ENCODE measurements at places on chromosomes 6 and 20. TPM values are rescaled to one million over a fixed set of nuclear protein-coding genes. Genes with fewer than 3 reads are reported as not detected.
A peak's percentile ranks its signal among the peaks of the same experiment; 100 is the strongest.

DNA sequence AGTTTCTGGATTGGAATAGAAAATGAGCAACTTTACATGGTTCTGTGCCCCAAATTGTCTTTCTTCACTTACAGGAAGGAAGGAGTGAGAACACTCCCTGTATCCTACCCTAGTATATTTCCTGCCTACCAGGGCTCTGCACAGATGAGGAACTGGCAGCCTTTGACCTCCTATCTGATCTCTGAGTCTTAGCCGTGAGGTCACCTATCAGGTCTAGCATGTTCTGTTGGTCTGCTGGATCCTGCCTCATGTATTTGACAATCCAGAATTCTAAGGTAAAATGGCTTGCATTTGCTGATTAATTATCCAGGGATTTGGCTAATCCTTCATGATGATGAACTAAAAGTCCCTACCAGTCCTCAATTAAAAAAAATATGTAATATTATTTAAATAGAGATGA is 35.0 kb upstream of the TRAM2 start:
- no peak for DNase-seq

TEAD3 gene
- total RNA-seq, result 5.8 TPM

CST2 gene
- total RNA-seq, result not detected

DNA sequence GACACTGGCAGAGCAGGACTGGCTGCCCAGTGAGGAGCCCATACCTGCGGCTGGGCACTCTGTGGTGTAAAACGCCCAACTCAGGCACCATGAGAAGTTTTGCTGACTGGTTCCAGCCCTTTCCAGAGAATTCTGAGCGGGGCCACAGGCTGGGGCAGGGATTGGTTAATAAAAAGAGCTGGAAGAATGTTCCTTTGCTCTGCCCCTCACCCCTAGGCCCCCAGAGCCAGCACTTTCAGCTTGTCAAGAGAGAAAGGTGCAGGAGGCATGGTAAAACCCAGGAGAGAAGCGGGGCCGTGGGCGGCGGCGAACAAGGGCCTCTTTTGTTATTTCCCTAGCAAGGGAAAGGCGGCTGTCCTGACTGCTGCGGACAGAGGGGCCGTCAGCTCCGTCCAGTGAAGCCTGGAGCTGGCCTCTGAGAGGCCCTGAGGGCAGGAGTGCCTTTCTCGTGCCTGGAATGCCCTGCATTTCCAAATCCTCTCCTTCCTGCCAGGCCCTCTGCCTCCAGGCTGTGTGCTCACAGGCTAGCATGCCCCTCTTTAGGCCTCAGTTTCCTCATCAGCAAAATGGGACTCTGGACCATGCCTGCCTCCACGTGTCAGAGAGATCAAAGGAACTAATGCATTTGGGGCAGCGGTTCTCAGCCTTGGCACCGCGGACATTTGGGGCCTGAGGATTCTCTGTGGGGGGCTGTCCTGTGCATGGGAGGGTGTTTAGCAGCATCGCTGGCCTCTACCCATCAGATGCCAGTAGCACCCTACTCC is 12.9 kb downstream of the SLC13A3 start:
- no peak for DNase-seq

DNA sequence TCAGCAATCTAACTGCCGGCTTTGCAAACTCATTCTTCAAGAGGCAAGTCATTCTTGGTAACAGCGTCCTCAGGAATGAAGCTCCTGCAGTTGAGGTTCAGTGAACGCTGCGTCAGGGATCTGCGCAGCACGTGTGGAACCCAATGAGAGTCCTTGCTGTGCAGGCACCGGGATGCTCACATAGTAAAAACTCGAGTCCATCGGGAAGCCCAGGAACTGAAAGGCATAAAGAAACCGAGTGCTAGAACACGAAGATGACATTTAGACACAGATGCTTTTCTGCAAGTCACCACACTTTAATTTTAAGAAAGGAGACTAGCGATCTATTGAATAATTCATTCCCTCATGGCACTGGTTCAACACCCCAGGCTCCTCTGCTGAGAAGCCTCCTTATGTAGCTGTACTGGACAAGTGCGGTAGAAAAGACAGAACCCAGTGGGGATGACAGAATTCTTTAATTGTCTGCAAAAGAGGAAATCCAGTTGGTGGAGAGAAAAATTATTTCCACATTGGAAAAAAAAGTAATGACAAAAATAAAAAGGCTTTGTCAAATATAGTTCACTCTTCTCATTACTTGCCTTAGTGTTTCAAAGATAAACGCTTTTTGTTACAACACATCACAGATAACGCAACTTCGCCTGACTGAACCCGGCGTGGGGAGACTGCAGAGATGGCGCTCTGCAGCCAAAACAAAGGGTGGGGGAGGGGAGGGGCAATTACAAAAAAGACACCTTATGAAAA is 1.9 kb upstream of the AFDN start:
- no peak for DNase-seq

NR2E1 gene
- not detected for total RNA-seq

DNA sequence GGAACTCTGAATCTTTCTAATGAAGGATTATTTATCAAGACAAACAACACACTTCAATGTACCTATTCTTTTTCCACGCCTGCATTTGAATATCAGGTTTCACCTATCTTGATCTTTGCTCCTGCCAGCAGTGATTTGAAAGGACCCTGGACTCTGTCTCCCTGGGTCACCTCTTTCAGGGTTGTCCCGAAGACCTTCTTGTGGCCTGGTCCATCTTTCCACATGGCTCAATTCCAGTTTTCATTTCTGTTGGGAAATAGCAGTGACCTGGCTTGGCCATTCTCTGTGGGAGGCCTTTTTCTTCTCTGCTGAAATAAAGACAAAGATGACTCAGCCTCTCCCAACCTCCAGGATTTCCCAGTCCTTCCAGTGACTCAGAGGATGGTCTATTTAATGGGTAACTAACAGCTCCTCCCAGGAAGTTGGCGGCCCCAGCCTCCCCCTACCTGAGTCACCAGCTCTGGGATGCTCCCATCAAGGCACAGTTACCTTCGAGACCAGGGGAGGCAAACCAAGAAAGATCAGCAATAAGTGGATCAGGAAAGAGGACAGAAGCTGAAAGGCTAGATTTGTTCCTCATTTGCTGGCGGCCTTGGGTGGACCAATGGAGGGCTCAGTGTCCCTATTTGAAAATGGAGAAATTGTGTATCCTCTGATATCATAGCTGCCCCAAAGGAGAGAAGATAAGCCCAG is 120.2 kb upstream of the RNF24 start:
- no peak for DNase-seq

GRCh38 chr6:100457311-100457990 is 7.3 kb downstream of the SIM1 start:
- DNase-seq, result no peak

ECT2L gene
- total RNA-seq, result under 0.01 TPM

DNA sequence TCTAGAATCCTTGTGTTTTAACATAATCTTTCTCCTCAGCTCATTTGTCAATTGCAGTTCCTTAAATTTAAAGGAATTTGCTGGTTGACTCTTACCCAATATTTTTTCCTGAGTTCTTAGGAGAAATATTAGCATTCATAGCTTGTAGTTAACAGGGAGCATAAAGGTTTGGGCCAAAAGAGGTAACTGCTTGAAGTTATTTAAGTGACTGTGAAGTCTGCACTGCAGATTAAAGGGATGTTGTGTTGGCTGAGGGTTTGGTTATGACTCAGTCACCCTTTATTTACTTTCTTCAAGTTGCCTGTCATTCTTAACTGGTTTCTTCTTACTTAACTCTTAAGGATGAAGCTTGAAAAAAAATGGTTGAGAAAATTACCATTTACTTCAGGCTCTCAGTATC is 220.3 kb upstream of the LAMP5 start:
- no peak for DNase-seq

GRCh38 chr6:47592131-47592840 is 106.1 kb upstream of the ADGRF4 start:
- DNase-seq, result no peak

GRCh38 chr6:56694002-56694401 is 51.3 kb upstream of the DST start:
- DNase-seq, result no peak

DNA sequence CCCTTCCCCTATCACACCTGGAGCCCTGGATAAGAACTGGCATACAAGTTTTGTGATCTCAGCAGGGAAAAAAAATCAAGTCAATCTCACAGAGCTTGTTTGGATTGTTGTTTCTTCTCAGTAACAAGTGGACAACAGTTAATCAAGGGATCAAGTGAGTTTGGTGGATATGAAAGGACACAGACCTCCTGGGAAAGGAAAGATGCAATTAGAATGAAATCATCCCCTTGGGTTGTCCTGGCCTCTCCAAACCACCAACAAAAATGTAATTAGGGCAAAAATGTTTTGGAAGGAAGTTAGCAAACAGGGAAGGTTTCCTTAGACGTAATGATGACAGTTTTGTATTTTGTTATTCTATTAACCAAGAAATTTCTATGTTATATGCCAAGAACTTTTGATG is 99.1 kb upstream of the PRDM1 start:
- DNase-seq, result no peak

GRCh38 chr20:52493171-52493721 is 301.7 kb upstream of the ZFP64 start:
- DNase-seq, result no peak

- DNase-seq, result no peak
Measured at GRCh38 chr6:4563156-4563555, 213.0 kb upstream of the CDYL start.

DNA sequence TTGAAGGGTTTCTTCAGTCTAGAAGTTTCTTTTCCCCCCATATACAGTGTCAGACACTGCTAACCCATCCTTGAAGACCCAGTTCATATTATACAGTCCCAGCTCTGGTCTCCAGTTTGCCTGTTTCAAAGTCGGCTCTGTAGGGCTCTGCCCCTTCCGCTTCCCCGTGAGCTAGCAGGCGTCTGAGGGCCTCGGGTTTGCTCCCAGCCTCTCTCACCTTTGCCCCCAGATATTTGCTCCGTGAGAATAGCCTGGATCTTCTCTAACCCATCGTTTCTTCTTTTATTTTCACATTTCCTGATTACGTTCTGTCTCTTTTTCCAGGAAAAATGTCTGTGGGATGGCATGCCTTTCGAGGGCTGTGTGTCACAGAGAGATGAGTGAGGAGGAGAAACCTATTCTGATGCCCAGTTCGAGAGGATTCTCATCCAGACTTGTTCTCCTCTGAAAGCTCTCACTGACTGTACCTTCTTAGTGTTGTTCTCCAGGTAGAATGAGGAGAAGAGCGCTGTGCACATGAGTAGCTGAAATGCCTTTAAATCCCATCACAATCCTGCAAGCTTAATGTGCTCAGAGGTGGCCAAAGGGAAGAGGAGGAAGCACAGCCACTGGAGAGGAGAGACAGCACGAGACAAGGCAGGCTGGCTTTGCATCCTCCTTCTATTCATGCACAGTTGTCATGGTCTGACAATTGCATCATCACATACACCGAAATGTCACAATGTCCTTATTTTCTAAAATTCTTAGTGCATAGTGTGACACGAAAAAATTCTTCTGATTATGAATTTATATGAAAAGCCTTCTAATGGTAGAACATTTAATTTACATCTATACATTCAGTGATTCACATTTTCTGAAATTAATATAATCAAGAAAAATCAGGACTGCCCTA is 171.1 kb downstream of the FOXA2 start:
- no peak for DNase-seq

PSMB1 gene
- total RNA-seq, result 184 TPM

PPIL6 gene
- total RNA-seq, result 0.51 TPM

DNA sequence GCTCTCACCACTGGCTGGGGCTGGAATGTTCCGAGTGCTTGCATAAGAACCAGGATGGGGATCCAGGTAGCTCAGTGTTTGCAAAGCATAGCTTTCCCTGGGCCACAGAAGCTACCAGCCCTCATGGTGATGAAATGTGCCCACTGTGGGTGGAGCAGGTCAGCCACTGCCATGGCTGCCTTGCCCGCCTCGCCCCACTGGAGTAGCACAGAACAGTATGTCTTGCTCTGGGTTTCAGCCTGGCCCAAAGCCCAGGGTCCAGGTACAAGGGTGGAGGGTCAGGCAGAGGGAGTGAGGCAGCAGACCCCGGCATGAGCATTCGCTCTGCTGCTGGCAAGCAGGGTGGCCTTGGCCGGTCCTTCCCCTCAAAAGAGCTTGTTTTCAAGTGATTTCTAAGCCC is 34.7 kb downstream of the KCNK17 start:
- no peak for DNase-seq

GRCh38 chr6:87289571-87289970 is 32.8 kb upstream of the SMIM8 start:
- DNase-seq, result no peak

DNA sequence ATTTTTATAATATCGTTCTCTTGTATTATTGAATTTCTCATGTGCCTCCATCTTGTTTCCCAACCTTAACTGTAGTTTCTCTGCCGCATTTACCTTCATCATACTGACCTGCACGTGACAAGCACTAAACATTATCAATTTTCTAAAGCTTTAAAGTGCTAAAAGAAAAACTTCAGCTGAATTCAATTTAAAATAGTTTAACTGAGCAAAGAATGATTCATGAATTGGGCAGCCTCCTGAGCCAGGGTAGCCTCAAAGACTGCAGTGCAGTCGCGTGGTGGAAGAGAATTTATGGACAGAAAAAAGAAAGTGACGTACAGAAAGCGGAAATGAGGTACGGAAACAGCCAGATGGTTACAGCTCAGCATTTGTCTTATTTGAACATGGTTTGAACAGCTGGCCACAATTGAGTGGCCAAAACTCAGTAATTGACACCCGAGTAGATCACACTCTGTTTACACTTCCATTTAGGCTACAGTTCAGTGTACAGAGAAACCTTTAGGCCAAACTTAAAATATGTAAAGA is 4.2 kb upstream of the ZDHHC14 start:
- no peak for DNase-seq

GRCh38 chr6:157143890-157144798 is 179.2 kb downstream of the TMEM242 start:
- no peak for DNase-seq

GRCh38 chr20:53621482-53622246 is 28.0 kb upstream of the ZNF217 start:
- peak; percentile 57 for DNase-seq
